ENCODE measurements at places on chromosomes 16 and 17.
A peak's percentile ranks its signal among the peaks of the same experiment; 100 is the strongest.

DNA sequence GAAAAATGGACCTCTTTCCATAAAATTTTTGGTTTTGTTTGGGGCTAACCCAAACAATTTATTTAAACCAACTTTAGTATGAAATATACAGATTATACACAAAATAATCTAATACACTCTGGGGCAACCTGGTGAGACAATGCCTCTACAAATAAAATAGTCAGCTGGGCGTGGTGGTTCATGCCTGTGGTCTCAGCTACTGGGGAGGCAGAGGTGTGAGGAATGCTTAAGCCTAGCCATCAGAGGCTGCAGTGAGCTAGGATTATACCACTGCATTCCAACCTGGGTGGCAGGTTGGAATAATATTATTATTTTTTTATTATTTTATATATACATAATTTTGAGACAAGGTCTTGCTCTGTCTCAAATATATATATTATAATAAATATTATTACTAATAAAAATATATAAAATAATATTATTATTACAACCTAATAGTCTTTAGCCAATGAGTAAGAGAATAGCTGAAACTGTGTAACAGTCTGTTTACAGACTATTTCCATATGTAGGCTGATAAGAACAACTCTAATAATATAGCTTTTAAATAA is 50.5 kb downstream of the GLG1 start:
- no peak for DNase-seq

DNA sequence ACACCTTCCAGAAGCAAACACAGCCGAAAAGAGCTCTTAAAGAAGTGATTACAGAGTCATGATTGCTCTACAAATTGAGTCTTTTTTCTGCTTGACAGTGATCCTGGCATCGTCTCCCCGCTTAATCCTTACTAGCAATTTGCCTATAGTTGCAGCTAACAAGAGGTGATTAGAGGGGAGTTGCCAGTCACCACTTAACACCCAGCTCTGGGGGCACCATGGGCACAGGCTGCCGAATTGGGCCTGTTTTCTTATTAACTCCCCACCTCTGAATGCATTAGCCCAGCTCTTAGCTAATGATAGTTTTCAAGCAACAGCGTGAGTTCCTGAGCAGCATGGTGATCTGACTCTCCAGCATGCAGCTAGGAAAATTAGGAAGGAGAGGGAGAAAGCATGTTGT is 93.5 kb downstream of the RBFOX1 start:
- no peak for DNase-seq

DNA sequence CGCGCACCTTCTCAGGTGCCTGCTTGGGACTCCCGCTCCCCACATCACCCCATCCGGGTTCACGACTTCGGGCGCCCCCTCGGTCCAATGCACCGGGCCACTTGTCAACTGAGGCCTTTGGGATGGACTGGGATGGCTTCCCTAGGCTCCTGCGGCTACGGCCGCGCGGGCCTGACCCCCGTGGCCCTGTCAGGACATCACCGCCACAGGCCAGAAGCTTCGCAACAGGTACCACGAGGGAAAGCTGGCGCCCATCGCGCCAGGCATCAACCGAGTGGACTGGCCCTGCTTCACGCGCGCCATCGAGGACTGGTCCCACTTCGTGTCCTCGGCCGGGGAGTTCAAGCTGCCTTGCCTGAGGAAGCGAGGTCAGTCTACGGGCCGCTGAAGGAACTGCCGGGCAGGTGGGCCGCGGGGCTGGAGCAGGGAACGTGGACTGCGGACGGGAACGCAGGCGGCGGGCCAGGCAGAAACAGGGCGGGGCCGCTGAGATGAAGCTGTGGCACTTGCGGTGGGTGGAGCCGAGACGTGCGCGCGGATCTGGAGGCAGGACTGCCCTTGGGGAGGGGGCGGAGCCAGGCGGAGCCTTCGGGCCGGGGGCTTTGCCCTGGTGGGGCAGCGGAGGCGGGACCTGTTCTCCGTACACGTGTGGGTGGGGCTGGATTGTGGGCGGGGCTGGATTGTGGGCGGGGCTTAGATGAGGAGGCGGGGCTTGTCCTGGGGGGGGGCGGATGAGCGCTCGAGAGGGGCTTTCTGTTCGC is 13.7 kb upstream of the CNGB1 start:
- DNase-seq = peak; percentile 58

GRCh38 chr17:79441356-79442160 is 169.3 kb downstream of the RBFOX3 start:
- DNase-seq = no peak

GRCh38 chr17:63376949-63377348 is 69.2 kb downstream of the CYB561 start:
- DNase-seq = no peak
